PC-9 (cell line): ENCODE measurements at places on chromosomes 4 and X. TPM values are rescaled to one million over a fixed set of nuclear protein-coding genes. Genes with fewer than 3 reads are reported as not detected.

- peak; percentile 68 for DNase-seq
Measured at GRCh38 chrX:130878350-130879341, 24.4 kb downstream of the ENOX2 start.

The NUDT9 gene
- 14.7 and 15.3 TPM in 2 replicates for total RNA-seq

DNA sequence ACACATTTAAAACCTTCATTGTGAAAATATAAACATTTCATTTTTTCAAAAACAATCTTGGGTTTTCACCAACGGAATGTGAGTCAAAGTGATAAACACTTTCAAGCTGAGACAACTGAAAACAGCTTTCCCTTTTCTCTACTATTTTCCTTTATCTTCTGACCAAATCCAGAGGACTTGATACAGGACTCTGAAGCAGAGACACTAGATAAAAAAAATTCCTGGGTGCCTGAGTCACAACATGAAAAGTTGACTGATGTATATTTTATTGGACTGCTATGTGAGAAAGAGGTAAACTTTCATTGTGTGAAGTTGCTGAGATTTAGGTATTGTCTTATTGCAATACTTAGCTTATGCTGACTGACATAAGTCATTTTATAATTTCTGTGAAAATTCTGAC, 411.2 kb downstream of the SPOCK3 start:
- DNase-seq = no peak

The STATH gene
- not detected in 2 replicates for total RNA-seq

DNA sequence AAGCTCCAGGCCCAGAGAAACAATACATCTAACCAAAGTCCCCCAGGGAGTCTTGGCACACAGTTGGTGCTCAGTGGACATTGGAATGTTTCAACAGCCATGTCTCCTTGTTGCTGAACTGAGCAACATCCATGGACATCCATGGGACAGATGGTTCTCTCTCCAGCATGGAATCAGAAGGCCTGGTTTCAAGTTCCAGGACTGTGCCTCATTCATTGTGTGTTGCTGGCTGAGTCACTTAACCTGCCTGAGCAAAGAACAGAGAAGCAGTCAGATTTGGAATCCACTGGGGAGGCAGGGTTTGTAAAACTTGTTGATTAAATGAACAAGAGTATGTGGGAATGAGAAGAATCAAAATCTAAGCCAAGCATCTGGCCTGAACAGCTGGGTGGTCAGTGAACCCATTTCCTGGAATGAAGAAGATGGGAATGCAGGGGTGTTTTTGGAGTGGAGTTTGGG, 147.9 kb downstream of the CHIC2 start:
- no peak for DNase-seq

The STOX2 gene
- 4.5 TPM in 2 replicates for total RNA-seq

GRCh38 chr4:119314356-119314755, 7.6 kb downstream of the FABP2 start:
- DNase-seq = no peak

The MTTP gene
- total RNA-seq = not detected in 2 replicates

GRCh38 chrX:121886557-121886956, 839.1 kb downstream of the GLUD2 start:
- no peak for DNase-seq

DNA sequence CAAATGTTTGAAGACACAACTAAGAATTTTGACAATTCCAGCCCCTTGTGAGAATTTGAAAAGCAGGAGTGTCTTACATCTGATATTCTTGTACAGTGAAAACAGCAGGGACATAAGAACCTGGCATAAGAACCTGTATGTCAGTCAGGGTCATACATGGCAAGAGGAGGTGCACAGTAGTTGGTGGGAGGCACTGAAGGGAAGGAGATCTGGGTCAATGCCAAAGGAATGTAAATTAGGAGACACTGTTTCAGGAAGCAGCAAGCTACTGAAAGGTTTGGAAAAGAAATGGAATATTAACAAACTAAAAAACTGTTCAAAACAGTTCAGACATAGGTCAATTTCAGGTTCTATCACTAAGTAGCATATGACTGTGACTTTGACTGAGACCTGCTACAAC, 25.0 kb upstream of the SPP1 start:
- no peak for DNase-seq

The CHIC1 gene
- 7.8 and 8.6 TPM in 2 replicates for total RNA-seq

- no peak for DNase-seq
Measured at GRCh38 chr4:72702948-72703347, 133.9 kb upstream of the ADAMTS3 start.

DNA sequence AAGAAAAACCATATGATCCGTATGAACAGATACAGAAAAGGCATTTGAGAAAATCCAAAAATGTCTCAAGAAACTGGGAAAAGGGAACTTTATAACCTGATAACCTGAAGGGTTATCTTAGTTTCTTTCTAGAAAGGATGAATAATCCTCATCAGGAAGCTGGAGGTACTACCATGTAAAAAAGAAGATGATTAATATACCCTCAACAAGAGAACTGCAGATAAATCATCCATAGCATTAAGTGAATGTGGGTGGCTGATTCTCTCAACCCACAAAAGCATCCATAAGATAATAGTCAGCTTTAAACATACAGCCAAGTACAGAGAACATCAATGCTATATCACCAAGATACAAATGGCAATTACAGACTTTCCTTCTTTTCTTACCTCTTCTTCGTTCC, 26.4 kb downstream of the ANAPC10 start:
- DNase-seq = no peak

DNA sequence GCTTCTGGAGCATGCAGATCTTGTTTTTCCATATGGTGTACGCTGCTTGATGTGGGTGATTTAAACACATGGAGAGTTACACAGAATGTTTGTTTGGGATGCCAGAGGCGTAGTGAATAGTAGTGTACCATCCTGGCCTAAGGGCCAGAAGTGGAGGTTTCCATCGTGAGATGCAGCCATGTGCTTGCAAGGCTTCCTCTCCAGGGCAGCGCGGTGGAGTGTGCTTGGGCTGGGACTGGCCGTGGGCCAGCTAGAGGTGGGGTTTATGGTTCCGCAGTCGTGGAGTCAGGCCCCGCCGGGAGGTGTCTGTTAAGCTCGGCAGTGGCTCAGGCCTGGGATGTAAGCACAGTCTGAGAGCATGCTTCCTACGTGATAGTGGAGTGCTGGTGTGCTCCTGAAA, 14.0 kb downstream of the STOX2 start:
- no peak for DNase-seq

GRCh38 chrX:148466292-148466691, 34.1 kb upstream of the AFF2 start:
- DNase-seq = no peak

The ODAPH gene
- 0.24 TPM in 1 of 2 replicates, not detected in the other for total RNA-seq

GRCh38 chrX:108271397-108271787, 166.8 kb downstream of the COL4A6 start:
- DNase-seq = no peak

The TKTL2 gene
- not detected in 2 replicates for total RNA-seq
